CD4-positive, alpha-beta T cell treated with Interferon gamma for 1 hour (primary cell): ENCODE measurements at places on chromosomes 7 and 10.
A peak's percentile ranks its signal among the peaks of the same experiment; 100 is the strongest.

DNA sequence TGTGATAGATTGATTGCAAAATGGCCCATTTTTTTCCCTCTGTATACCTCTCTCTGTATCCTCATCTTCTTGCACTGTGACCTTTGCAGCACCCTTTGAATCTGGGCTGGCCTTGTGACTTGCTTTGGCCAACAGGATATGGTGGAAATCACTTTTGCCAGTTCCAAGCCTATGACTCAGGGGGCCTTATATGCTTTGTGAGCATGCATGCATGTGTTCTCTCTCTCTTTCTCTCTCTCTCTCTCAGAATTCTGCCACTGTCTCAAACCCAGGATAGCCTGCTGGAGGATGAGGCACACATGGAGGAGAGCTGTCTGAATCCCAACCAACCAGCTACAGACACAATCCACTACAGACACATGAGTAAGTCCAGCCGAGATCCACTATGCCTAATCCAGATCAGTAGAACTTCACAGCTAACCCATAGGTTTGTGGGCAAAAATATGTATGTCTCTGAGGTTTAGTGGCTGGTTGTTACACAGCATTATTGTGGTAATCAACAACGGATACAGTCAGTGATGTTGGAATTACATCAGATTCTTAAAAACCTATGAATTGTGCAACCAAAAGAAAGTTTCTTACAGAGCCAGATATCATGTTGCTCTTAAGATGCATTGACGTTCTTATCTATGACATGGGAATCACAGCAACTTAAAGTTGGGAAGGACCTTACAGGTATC, 41.8 kb upstream of the ABCB4 start:
- DNase-seq = no peak

DNA sequence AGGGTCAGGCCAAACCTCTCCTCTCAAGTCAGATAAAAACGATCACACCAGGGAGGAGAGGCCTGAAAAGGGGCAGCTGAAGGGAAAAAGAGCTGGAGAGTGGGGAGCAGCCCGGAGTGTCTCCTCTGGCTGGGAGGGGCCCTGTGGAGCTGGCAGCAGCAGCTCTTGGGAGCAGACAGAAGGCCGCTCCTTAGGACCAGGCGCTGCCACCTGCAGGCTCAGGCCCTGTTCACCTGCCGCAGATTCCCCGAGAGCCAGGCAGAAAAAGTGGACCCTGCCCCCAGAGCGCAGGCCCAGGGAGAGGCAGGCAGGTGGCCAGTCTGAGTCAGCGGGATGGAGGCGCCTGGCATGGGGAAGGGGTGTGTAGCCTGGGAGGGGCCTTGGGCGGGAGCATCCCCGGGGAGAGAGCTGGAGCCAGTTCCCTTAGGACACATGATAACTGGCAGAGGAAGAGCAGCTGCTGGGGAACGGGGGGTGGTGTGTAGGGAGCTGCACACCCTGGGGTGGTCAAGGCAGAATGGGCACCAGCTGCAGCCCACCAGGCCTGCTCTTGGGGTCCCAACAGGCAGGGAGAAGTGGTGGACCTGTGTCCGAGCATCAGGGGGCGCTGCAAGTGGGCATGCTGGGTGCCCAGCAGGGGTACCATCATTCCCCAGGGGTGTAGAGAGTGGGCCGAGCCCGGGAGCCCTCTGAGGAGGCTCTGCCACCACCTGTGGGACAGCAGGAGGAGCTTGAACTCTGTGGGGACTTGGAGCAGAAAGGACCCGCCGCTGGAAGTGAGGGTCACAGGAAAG, 177.2 kb upstream of the RHEB start:
- DNase-seq = no peak

GRCh38 chr10:50552771-50553535, 70.8 kb downstream of the SGMS1 start:
- DNase-seq = peak; percentile 19

- DNase-seq = no peak
Measured at GRCh38 chr10:66639371-66639770, 286.5 kb upstream of the LRRTM3 start.

DNA sequence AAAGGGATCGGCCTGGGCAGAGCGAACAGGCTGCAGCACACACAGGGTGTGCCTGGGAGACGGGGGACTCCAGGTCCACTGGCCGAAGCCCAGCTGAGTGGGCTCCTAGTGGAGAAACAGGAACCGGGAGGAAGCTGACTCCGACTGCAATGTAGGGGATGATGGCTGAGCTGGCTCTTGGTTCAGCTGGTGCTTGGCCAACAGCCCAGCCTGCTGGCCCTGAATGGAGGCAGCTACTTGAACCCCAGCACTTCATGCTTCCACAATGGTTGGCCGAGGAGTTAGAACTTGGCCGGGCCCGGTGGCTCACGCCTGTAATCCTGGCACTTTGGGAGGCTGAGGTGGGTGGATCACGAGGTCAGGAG, 27.0 kb upstream of the FRAT2 start:
- no peak for DNase-seq

DNA sequence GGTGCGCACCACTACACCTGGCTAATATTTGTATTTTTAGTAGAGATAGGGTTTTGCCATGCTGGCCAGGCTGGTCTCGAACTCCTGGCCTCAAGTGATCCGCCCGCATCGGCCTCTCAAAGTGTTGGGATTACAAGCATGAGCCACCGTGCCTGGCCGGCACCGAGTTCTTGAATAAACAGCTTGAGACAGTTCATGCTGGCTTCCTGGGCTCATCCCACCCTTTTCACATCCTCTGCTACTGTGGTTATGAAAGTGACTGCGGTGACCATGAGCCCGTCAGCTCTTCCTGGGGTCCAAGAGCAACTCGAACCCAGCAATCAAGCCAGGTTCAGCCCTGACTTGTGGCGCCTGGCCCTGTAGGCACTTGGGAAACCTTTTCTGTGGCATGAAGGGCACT, 38.7 kb downstream of the HIP1 start:
- DNase-seq = no peak

- DNase-seq = no peak
Measured at GRCh38 chr10:113059371-113059780, 109.3 kb downstream of the TCF7L2 start.

DNA sequence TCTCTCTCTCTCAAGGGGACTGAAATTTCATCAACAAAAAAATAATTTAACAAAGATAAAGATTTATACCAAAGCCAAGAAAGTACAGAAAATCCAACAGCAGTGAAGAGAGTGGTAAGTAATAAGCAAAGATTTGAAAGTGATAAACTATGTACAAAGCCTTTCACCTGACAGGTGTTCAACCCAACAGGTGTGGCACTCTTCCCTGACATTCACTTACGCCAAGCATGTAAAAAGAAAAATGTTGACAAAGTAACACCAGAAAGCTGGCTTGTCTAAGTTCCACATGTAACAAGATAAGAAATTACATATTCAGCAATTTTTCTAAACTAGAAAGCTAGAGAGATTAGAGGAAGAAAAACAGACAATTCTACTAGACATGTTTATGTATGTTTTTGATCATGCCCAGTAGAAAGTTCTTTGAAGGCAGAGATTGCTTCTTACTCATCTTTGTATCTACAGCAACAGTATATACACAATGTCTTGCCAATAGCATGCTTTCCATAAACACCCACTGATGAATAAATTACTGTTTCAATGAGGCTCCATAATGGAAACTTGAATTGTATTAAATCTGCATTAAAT, 468.5 kb downstream of the PARD3 start:
- no peak for DNase-seq

- DNase-seq = no peak
Measured at GRCh38 chr10:10462151-10462941, 555.3 kb upstream of the CELF2 start.

DNA sequence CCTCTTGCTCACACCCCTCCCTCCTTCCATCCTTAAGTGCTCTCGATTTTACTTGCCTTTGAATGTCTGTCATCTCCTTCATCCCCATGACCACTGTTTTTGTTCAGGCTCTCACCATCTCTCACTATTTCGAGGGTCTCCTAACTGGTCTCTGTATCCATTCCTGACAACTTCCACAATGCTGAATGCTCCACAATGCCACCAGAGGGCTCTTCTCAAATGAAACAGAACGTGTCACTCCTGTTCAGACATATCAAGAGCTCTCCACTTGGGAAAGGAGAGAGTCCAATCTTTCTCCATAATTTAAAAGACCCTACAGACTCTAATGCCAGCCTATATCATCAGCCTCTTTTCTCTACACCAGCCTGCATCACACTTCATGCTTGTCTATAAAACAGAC, 9.0 kb upstream of the SLC13A1 start:
- no peak for DNase-seq

DNA sequence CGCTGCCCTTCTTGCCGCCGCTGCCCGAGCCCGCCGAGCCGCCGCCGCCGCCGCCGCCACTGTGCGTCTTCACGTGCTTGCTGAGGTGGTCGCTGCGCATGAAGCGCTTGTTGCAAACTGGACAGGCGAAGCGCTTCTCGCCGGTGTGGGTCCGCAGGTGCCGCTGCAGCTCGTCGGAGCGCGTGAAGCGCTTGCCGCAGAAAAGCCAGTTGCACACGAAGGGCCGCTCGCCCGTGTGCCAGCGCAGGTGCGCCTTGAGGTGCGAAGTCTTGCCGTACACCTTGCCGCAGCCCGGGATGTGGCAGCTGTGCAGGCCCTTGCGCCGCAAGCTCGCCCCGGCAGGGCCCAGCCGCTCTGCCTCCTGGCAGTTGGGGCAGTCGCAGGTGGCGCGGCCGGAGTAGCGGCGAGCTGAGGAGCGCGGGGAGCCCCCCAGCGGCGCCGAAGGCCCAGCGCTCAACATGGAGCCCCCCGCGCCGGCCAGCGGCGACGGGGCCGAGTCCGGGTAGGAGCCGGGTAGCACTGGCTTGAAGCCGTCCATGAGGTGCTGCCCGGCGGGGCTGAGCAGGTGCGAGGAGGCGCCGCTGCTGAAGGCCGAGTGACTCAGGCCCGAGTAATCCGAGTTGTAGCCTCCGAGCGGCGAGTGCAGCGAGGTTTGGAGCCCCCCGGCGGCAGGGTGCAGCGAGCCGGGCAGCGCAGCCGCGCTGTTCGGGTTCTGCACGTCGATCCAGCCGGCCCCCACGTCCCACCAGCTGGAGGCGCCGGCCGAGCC, 2.1 kb downstream of the SP8 start:
- DNase-seq = no peak

GRCh38 chr7:12884856-12885440, 197.5 kb downstream of the ARL4A start:
- DNase-seq = no peak

DNA sequence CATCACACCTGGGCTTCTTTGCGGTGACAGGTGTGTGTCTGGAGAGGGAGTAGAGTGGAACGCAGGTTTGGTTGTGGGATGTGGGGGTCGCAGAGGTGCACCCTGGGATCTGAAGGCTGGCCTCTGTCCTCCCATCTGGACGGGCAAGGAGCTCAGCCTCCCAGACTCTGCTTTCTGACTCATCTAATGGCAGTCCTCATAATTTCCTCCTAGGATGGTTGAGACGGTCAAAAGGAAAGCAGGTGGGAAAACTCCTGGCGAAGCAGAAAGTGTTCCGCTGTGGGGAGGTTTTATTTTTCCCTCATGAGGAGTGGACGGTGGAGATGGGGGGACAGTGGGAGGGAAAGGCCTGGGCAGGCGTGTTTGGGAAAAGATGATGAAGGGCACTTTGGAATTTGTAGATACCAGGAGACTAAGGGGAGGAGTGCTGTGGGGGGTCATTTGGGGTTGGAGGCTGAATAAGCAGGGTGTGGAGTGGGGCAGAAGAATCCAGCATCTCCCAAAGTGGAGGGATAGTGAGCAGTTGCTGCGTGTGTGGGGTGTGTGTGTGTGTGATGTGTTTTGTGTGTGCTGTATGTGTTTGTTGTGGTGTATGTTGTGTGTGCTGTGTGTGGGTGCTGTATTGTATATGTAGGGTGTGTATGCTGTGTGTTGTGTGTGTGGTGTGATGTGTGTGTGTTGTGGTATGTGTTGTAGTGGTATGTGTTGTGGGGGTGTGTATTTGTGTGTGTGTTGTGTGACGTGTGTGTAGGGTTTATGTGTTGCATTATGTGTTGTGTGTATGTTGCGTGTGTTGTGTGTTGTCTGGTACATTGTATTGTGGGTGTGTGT, 97.2 kb upstream of the PODXL start:
- no peak for DNase-seq

GRCh38 chr7:1567896-1568510, 1.8 kb downstream of the PSMG3 start:
- DNase-seq = no peak

DNA sequence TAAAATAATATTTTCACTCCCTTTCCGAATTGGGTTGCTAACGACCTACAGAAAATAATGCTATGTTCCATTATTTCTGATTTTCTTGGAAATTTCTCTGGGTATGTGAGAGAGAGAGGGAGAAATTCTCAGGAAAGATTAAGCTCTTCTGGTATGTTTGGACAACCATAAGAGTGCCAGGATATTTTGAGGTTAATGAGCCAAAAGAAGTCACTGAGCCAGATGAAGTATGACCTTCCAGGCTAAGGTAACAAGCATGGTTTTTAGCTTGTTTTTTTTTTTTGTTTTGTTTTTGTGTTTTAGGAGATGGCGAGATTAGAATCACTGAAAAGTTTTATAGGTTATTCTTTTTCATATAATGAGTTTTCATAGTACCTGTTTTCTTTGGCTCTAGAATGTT, 171.0 kb upstream of the FOXP2 start:
- DNase-seq = no peak

- DNase-seq = no peak
Measured at GRCh38 chr7:142720986-142721385, 28.3 kb upstream of the PRSS1 start.

DNA sequence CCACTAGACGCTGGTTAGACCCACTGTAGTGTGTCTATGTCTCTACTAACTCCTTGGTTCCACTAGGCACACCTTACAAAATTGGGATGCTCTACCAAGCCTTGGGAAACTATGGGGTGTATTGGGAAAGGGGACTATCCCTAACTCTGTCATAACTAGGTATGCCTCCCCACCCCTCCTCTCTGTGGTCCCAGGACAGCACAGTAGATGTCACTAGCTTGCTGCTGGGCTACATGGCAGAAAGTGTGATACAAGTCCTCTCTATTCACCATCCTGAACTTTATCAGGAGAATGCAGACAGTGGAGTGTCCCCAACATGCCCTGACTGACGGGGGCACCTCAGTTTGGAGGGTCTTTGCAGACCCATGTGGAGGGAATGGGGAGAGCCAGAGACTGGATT, 30.3 kb upstream of the TMEM273 start:
- DNase-seq = no peak

DNA sequence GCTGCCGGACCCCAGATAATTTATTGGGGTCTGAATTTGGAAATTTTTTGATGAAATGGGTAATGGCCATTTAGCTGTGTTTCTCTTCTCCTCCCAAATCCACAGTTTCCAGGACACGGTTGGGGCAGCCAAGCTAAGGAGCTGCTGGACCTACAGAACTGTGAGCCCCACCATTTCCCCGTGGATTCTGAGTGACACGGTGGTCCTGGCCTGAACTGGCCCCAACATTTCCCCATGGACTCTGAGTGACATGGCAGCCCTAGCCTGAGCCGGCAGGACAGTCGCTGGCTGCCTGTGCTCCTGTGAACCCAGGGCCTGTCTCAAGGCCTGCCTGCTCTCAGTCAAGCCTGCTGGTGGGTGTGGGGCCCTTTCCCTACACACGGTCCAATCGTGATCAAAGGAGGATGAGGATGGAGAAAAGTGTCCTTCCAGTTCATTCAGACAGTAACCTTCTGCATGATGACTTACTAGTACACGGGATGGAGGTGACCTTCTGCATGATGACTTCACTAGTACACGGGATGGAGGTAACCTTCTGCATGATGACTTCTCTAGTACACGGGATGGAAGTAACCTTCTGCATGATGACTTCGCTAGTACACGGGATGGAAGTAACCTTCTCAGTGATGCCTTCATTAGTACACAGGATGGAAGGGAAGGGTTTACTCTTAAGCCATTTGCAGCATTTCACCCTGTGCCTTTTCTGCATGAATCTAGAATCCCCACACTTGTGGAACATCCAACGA, 359.9 kb downstream of the GLRX3 start:
- DNase-seq = no peak

- DNase-seq = no peak
Measured at GRCh38 chr7:93719546-93719945, 145.0 kb upstream of the CALCR start.
